ENCODE measurements at places on chromosomes 1 and 21.
A peak's percentile ranks its signal among the peaks of the same experiment; 100 is the strongest.

- DNase-seq, result no peak
These were observed 2.0 kb downstream of the EPHB2 start for GRCh38 chr1:22712502-22713271.

GRCh38 chr1:245684166-245684565 lies 529.4 kb downstream of the KIF26B start:
- DNase-seq, result no peak

DNA sequence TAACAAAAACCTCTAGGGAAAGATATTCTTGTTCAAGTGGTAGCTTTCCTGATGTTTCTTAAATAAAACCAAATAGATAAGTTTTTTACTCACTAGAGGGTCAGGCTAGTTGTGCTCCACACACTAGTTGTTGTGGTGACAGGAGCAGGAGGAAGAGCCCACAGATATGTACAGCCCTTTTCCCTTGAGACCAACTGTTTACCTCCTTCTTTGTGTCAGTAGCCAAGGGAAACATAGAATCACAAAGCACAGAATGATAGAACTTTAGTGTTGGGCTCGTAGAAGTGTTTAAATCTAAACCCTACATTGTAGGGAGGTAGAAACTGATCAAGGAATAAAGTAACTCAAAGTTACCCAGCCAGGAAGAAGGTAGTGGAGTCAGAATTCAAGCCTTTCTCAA lies 309.0 kb downstream of the CTH start:
- DNase-seq, result no peak

- DNase-seq, result no peak
These were observed 213.2 kb upstream of the JUN start for GRCh38 chr1:58997060-58997411.

DNA sequence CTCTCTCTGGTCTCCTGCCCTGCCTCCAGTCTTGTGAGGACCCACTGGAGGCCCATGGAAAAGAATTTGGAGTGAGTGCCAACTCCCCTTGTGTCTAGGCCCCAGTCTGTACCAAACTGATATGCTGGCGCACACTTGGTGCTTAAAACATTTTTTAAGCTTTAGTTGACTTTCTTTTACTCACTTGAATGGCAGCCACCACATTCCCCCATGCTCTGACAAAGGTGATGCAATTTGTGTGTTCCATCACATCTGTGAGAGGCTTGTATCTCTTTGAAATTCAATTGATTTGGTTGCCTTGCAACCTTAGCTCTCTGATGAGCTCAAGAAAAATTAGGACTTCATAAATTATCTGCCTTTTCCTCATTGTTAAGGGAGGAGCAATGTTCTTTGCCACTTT lies 30.5 kb upstream of the WDTC1 start:
- no peak for DNase-seq

DNA sequence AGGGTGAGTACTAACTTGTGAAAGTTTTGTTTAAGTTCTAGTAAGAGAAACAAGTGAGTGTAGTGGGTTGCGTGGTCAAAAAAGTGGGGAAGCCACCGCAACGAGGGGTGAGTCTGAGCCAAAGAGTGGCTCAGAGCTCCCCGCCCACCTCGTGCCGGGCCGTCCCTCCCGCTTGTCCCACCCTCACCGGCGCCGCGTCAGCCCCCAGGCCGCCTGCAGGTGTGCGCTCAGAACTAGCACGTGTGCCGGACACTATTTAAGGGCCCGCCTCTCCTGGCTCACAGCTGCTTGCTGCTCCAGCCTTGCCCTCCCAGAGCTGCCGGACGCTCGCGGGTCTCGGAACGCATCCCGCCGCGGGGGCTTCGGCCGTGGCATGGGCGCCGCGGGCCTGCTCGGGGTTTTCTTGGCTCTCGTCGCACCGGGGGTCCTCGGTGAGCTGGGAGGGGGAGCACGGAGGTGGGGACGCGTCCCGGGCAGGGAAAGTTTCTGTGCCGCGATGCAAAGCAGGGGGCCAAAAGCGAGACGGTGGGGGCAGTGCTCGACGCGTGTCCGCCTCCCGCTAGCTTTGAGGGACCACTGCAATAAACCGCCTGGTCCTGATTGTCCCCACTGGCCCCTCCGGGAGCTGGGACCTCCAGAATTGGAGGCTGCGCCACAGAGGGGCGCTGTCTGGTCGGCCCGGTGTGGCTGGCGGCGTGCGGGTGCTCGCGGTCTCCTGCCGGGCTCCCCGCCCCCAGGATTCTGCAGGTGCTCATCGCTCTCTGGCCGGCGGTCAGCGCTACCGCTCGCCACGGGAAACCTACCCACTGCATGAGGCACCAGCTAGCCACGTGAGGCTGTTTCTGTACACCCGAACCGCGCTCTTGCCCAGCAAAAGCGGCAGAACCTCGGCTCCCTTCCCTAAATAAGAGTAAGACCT lies at the start of gene CR2:
Gene CR2, plus strand, starts transcription at position 283 of the 919 bp plus-strand sequence. Its CDS starts 91 bp downstream, at position 374.
- DNase-seq, result peak; percentile 21

DNA sequence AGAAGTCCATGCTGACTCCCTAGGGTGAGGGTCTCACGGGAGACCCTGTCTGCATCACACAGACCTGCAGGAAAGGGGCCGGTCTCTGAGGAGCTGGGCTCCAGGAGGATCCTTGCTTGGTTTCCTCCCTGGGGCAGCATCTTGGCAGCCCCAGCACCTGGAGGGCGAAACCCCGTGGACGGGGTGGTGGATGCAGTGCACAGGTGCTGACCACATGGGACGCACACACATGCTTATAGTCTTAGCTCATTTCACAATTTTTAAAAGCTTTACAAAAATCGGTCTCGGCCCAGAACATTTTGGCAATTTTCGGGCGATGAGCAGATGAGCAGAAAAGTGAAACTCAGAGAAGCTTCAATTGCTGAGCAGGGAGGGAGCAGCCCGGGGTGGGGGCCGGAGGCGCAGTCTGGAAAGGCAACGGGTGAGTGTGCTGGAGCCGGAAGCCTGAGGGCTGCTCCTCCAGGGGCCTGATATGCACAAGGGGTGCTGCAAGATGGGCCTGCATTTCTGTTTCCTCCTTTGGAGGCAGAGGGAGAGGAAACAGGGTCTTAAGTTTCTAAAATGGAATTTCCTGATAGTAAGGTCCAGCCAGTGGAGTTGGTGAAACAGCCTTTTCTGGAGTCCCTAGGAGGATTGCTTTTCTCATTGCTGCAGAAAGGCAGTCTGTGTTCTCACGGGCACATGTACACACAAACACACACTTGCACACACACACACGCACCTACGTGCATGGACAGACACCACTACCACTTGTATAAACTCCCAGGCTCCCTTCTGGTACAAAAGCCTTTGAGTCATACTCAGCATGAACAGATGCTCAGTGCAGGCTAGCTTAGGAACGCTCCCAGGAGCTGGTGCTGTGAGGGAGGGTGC lies 60.6 kb downstream of the SCCPDH start:
- peak; percentile 31 for DNase-seq

DNA sequence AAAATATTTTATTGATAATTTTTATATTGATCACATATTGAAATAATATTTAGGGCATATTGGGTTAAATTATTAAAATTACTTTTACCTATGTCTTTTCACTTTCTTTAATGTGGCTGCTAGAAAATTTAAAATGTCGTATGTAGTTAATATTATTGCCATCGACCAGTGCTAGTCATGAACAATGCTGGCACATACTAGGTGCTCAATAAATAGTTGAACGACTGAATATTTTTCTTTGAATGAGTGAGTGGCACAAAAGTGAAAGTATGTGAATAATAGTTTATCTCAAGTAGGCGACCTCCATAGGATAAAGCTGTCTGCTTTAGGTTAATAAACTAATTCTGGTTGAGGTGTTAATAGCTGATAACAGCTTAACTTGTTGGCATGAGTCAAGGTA lies 150.8 kb upstream of the FGGY start:
- DNase-seq, result no peak

DNA sequence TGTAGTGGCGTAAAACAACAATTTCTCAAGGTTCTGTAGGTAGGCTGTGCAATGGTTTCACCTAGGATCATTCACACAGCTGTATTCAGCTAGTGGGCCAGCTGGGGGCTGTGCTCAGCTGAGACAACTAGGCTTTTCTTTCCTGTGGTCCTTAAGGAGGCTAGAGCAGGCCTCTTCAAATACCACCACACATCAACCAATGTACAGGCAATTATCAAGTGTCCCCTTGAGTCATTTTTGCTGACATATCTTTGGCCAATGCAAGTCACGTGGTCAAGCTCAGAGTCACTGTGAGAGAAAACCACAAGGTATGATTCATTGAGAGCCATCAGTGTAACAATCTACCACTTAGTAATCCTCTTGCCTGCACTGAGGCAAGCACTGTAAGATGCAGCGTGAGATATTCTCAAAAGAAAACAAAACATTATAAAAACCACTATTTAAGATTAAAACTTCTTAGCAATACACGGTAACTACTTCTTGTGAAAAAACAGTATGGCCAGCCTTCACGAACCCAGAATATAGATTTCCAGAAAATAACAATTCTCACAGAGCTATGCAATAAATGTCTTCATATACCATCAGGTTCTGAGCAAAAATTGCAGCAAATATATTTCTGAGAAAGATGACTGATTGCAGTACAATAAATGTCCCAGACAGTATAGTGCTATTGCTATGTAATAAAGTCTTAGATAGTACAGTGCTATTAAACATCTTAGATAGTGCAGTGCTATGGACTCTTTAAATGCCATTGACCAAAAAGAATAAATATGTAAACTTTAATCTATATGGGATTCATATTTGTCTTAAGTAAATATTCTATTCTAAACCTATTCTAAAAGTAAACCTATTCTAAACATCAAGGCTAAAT lies 55.3 kb downstream of the NME7 start:
- peak; percentile 38 for DNase-seq

DNA sequence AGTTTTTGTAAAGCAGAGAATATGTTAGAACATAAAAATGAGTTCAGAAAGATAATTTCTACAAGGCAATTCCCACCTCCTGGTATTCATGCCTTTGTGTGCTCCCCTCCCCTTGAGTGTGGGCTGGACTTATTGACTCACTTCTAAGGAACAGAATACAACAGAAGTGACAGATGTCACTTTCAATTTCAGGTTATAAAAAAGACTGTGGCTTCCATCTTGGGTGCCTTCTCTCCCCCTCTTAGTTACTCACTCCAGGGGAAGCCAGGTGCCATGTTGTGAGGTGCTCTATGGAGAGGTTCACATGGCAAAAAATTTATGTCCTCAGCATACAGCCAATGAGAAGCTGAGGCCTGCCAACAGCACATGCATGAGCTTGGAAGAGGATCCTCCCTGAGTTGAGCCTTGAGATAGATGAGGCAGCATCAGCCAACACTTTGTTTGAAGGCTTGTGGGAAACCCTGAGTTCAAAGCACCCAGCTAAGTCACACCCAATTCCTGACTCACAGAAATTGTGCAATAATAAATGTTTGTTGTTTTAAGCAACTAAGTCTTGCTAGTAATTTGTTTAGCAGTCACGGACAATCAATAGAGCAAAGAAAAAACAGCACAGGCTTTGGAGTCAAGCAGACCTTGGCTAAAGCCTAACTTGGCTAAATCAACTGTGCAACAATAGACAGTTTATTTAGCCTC lies 73.5 kb upstream of the NGF start:
- no peak for DNase-seq

DNA sequence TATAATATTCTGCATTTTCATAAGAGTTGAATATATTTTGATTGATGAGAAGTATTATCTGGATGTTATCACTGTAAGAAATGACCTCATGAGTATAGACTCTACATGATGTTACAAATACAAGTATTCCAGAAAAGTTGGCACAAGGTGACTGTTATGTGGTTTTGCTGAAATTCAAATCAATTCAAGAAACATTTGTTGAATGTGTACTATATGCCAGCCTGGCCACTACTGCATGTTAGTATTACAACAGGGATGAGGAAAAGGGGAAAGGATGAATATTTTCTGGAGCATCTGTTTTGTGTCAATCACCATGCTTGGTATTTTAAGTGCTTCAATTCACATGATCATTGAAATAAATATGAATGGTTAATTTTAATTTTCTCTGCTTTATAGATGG lies 250.9 kb upstream of the PBX1 start:
- DNase-seq, result no peak

DNA sequence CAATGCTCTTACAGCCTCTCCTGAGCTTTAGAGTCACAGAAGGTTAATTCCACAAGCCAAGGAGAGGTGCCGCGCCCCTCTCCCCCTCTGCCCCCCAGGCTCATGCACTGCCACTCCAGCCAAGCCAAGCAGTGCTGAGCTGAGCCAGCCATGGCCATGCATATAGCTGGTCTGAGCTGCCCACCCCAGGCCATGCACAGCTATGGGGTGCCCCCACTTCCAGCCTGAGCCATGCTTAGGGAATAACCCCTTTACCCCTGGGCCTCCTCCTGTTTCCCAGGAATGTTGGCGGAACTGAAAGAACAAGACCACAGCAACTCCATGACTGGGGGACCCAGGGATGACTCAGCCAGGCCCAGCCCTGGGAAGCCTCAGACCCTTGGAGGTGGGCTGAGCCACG lies 34.0 kb upstream of the MAGOH start:
- DNase-seq, result no peak

- DNase-seq, result no peak
These were observed 14.6 kb upstream of the NCF2 start for GRCh38 chr1:183604815-183605214.

- no peak for DNase-seq
These were observed 6.5 kb downstream of the INSRR start for GRCh38 chr1:156852418-156852874.

DNA sequence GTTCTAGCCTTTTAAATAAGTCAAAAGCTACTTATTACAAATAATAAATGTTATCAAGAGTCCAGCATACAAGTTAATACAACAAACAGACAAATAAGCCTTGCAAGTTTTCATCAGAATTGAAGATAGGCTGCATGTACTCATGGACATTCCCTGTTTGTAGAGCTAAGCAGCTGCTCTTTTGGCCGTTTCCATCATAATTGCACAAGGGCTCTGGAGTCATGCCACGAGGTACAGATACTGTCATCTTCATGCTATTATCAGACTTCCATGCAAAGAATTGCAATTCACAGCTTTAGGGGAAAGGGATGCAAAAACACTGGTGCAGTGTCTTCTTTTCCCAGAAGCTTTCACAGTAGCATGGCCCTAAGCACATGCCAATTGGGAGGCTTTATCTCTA lies 52.8 kb upstream of the TBX15 start:
- DNase-seq, result no peak

DNA sequence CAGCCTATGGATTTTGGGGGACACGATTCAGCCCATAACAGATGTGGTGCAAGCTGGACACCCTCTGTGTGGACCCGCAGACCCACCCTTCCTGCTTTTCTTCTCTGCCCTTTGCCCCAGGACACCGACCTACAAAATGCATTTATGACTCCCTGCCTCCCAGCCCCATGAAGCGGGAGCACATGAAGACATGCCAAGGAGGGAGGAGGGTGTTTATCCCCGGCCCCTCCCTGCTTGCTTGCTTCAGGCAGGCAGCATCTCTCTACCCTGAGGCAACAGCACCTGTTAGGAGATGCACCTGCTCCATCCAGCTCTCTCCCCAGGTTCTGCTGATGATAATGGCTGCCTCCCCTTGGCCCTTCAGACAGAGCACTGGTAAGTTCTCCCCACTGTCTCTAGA lies 187.5 kb downstream of the PSMG1 start:
- DNase-seq, result no peak

GRCh38 chr1:64242895-64243756 lies 39.7 kb downstream of the UBE2U start:
- DNase-seq, result no peak

DNA sequence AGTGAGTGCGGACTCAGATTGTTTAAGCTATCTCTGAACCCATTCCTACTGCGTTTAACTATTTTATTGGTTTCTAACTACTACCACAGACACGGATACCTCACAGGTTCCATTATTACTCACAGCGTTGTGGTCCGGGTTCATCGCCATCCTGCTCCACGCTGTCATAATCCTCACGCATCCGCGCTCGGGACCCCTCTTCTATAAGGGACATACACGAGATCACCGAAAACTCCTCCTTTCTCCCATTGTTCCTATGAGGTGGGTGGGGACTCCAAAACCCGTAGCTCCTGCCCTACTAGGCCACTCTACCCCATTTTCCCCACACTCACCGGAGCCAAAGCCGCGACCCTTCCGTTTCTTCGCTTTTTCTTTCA lies 610 bp downstream of the RBM8A start:
- peak; percentile 37 for DNase-seq

Data from activated CD4-positive, alpha-beta T cell treated with anti-CD3 and anti-CD28 coated beads, Interleukin-2, amount 10 ng/mL, durations not matched to agents 7 days and 5 days (primary cell).